Omental fat pad (tissue), 4 donors: ENCODE measurements at places on chromosomes 12 and 14. TPM values are rescaled to one million over a fixed set of nuclear protein-coding genes. Genes with fewer than 3 reads are reported as not detected.

Gene PPHLN1
- 57.1 TPM for total RNA-seq

GRCh38 chr12:119201789-119202543, 23.2 kb downstream of the HSPB8 start:
- no peak for DNase-seq

Gene PIWIL1
- total RNA-seq: not detected

Gene FGF6
- not detected for total RNA-seq

Gene TSHR
- not detected for total RNA-seq

- no peak for DNase-seq
These were observed 32.3 kb downstream of the RAD51B start for GRCh38 chr14:67851785-67852410.

Gene SLC8A3
- total RNA-seq: 0.79 TPM

DNA sequence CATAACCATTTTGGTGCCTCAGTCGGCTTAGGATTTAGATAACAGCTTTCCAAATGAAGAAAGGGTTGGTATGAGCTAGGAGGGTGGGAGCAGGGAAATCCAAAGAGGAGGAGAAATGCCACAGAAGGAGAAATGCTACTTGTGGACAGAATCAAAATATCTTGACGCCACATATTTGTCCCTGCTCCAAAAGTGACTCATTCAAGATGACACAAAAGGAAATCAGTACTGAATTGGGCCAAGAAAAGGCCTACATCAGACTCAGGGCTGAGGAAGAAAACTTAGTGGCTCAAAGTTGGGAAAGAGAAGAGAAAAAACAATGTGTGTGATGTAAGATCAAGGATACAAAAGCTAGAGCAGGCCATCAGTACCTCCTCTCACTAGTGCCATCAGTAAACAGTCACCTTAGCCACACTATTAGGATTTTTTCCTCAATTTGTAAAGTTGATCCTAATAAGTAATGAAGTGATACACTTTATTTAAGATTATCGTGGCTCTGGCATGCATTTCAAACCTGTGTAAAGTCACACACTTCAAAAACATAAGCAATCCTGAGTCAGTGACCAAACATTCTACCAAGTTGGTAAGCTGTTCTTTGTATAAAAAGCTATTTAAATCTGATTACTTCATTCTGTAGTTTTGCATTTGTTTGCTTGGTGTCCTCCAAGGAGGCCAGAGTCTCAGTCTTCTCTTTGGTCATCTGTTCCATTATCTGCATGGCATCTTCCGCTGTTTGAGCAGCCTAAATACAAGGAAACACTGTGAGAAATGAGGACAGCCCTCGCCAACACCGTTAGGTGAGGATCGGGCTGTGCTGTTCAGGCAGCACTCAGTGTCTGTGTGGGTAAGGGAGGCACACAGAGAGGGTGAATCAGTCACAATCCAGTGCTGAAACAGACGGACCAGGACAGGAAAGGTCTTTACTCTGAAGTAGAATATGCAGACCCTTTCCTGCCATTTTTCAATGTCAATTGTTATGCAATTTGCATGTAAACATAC, 52.6 kb upstream of the VPS33A start:
- DNase-seq: no peak

Gene OTX2
- not detected for total RNA-seq

Gene MAP4K5
- 78.9 TPM for total RNA-seq

Gene SMOC1
- total RNA-seq: 1.0 TPM
